ENCODE measurements at places on chromosomes 1 and 21.

DNA sequence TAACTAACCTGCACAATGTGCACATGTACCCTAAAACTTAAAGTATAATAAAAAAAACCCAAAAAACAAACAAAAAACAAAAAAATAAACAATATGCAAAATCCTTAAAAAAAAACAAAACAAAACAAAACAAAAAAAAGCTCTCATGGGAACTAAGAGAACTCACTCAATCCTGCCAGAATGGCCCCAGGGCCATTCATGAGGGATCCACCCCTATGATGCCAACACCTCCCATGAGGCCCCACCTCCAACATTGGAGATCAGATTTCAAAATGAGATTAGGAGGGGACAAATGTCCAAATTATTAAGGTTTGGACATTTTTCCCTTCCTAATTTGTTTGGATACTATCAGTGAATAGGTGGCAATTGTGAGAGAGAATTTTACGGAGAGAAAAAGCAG, 10.2 kb downstream of the CYP4B1 start:
- DNase-seq = no peak

- peak; percentile 63 for DNase-seq
Observed at GRCh38 chr1:168466092-168466713, 77.6 kb downstream of the XCL2 start.

GRCh38 chr1:29653034-29653810, 416.9 kb downstream of the PTPRU start:
- DNase-seq = no peak

DNA sequence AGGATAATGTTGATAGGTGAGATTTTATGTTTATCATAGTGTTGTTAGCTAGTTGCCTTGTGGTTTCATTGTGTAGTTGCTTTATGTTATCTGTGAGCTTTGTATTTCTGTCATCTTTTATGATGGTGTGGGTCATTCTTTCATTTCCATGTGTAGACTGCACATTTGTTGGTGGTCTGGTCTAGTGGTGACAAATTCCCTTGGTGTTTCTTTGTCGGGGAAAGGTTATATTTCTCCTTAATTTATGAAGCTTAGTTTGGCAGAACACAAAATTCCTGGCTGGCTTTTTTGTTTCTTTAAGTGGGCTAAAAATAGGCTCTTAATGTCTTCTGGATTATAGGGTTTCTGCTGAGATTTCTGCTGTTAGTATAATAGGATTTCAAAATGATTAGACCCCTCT, 347.2 kb upstream of the ADAMTS5 start:
- no peak for DNase-seq

GRCh38 chr1:186212568-186213224, 162.4 kb downstream of the TPR start:
- no peak for DNase-seq

- no peak for DNase-seq
Observed at GRCh38 chr1:228938537-228938901, 203.2 kb downstream of the RHOU start.

GRCh38 chr1:115347282-115347681, 9.2 kb upstream of the NGF start:
- no peak for DNase-seq

- DNase-seq = no peak
Observed at GRCh38 chr1:66311628-66312027, 222.3 kb upstream of the SGIP1 start.

DNA sequence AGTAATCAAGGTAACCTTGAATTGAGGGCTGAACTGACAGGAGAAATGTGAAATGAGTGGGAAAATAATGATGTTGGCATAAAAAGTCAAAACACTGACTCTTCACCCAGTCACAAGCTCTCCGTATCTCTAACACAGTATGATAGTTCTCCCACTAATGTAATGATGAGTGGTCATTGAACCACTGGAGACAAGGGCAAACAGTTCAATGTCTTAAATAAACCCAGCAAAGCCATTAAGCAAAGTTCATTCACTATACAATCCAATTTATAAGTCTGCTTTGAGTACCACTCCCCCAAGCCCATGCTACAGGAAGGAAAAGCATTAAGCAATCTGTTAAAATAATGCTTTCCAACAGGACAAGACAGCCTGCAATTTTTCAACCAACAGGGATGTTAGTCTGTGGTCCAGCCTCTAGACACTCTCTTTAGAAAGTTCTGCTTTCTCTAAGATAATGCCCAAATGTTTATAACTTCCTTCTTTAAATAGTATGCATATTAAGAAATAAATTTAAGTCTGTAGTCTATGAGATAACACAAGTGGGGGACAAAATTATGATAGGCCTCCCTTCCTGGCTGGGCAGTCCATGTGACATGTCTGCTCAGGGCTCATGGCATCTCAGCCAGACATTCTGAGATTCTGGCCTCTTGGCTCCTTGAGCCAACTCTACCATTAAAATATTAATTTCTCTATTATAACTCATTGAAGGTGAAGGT, 25.5 kb upstream of the DDAH1 start:
- DNase-seq = no peak

GRCh38 chr1:70017770-70018169, 187.6 kb downstream of the LRRC40 start:
- no peak for DNase-seq

- no peak for DNase-seq
Observed at GRCh38 chr1:108016451-108016920, 51.5 kb upstream of the VAV3 start.

- DNase-seq = no peak
Observed at GRCh38 chr1:10705953-10706352, 90.5 kb downstream of the CASZ1 start.

DNA sequence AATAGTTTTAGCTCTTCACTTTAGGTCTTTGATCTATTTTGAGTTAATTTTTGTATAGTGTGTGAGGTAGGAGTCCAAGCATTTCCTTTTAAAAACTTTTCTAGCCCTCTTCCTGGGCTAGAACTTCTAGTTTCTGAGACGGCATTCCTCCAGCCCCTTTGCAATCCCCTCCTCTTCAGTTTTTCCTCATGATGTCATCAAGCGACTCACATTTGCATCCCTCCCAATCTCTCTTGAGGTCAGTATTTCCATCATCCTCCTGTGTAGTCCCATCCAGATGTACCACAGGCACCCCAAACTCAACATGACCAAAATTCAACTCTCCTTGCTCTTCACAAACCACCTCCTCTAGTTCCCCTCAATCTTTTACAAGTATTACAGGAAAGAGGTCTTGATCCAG, 10.7 kb downstream of the HMGN2 start:
- DNase-seq = no peak

DNA sequence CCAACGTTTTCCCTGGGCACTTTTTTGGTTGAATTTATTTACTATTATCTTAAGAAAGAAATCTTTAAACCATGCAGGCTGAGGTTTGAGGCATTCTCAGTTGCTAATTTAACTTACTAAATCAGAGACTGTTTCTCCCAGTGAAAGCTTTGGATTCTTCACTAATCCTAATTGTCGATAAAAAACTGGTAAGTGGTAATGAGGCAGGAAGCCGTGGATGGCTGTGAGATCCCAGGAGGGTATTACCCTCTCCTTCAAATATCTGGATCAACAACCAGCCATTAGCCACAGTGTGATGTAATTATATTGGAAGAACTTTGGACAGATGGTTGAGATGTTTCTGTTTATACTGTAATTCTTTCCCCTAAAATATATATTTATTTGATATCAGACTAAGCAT, 485.0 kb downstream of the DISC1 start:
- no peak for DNase-seq

DNA sequence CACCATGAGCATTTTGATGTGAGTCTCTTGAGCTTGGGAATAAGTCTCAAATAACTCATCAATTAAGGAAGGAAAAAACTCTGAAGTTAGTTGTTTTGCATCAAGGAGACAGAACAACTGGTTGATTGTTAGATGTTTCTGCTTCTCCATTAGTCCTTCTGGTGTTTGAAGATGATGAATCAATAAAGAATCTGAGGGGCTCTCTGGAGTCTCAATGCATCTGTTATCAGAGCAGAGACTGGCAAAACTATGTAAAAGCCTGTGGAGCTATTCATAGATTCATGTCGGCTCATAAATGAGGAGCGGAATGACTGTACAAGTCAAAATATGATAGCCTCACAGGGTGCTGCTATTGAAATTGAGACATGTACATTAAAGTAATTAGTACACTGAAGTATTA, 73.3 kb upstream of the ZC3H11B start:
- DNase-seq = no peak

GRCh38 chr1:19435851-19436455, 49.4 kb downstream of the CAPZB start:
- peak; percentile 51 for DNase-seq

DNA sequence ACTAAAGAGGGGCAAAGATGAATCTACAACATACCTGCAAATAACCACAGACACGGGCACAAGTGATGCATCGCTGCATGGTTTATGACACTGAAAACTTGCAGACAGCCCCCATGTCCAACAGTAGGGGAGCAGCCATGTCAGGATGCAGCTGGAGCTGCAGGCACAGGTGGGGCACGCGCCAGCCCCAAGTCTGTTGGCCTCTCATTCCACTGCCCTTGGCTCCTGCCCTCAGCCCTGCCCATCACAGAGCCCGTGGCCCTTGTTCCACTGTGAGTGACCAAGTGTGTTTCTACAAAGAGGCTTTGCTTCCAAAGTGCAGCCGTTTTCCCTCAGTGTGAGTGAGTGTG, 3.2 kb upstream of the PADI4 start:
- no peak for DNase-seq

- no peak for DNase-seq
Observed at GRCh38 chr1:160128636-160129035, 13.1 kb downstream of the ATP1A2 start.

DNA sequence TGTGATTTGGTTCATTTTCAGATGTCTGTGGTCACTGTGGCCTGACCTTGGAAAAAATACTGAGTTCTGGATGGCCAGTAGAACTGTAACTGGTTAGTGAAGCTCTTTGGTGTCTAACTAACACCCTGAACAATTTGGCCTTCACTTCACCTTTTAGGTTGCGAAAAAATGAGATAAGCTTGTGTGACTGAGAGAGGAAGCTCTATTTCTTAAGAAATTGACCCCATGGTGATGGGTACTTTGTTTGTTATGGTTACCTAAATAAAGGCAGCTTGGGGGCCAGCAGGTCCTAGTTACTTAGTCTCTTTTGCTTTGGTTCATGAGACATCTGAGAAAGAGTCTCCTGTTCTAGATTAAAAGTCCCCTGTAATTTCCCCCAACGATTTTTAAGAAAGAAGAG, 181.6 kb downstream of the ZNF326 start:
- no peak for DNase-seq

GRCh38 chr1:66778266-66778665, 22.8 kb downstream of the INSL5 start:
- no peak for DNase-seq

DNA sequence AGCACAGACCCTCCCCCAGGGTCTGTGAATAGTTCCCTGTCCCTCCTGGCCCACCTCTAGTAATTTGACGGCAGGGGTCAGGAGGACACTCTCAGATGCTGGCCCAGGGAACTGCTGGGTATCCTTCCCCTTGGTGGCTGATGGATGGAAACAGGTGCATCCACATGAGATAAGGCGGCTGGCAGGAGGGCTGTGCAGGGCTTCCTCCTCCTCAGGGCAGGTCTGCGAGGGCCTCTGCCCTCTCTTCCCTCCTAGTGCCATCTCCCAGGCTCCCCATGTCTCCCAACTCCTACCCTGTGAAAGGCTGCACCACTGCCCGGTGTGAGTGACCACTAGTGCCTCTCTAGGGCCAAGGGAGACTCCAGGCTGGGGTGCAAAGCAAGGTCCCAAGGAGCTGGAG, 123.9 kb downstream of the GLIS1 start:
- no peak for DNase-seq

GRCh38 chr1:29695803-29696202, 459.5 kb downstream of the PTPRU start:
- DNase-seq = no peak

GRCh38 chr1:194024659-194025058, 838.2 kb upstream of the B3GALT2 start:
- no peak for DNase-seq

GRCh38 chr1:145871994-145872924, 13.4 kb upstream of the PIAS3 start:
- peak; percentile 37 for DNase-seq

GRCh38 chr21:27812279-27812678, 845.4 kb upstream of the ADAMTS5 start:
- DNase-seq = no peak

DNA sequence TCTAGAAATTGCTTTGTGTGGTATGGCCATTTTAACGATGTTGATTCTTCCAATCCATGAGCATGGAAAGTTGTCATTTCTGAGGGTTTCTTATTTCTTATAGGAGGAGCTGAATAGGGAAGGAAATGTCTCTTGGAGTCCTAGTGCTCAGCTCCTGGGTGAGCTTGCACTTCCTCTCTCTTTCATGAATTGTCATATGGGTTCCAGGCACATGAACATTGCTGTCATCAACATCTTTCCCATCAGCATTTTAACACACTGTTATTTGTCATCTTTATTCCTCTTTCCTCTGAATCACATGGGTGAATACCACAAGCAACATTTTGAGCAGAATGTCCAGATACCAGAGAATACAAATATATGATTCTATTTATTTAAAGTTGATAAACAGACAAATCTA, 23.4 kb downstream of the SLAMF6 start:
- DNase-seq = no peak

- DNase-seq = no peak
Observed at GRCh38 chr1:111191496-111191895, 8.9 kb downstream of the DENND2D start.

DNA sequence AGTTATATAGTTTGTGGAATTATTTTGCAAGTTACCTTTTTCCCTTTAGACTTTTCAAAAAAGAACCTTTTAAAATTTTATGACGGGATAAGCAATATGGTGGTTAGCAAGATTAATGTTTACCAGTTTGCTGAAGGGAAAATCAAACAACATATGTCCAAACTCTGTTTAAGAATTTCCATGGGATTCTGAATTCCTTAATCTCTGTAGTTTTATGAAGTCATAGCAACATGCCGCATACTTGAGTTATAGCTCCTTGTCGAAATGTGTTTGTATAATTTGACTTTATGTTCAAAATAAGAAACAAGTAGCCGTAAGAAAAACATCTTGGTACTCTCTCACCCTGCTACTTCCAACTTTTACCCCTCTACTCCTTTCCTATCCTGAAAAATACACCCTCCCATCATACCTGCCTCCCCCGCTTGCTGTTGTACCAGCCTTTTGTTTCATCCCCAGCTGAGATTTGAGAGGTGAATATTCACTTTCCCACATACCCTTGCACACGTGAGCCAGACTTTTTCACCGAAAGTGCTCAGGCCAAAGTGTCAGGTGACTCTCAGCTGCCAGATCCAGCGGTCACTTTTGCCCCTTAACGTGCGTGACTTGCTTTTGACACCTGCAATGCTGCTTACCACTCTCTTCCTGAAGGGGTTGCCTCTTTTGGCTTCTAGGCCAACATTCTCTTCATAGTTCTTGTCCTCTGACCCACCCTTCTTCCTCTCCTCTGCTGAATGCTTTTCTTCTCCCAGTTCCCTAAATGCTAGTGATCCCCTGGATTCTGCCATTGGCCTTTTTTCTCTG, 83.5 kb upstream of the ZNF326 start:
- no peak for DNase-seq

Data from activated naive CD4-positive, alpha-beta T cell treated with Interleukin-2 at 50 U/mL for 16 hours (primary cell).